Activated gamma-delta T cell treated with anti-CD3 and anti-CD28 coated beads, Interleukin-2, amount 50 U/mL, for 16 hours (primary cell): ENCODE measurements at places on chromosomes 7 and 10.

- no peak for DNase-seq
Measured at GRCh38 chr7:29770371-29770770, 35.9 kb upstream of the WIPF3 start.

GRCh38 chr10:71465551-71466252 is 69.0 kb downstream of the CDH23 start:
- DNase-seq: no peak

DNA sequence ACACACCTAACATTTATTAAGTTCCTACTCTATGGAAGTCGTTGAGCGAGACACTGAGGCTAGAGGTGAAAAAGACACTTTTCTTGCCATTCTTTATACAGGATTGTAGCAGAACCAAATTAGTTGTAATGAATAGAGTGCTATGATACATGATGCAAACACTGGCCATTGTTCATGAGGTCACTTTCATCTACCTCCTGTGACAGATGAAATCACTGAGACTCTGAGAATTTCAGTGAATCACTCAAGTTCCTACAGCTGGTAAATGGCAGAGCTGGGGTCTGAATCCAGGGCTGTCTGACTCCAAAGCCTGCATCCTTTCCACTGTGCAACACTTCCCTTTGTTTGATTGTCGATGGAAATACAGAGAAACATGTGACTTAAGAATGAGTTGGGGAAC is 657.6 kb downstream of the LRMDA start:
- no peak for DNase-seq

DNA sequence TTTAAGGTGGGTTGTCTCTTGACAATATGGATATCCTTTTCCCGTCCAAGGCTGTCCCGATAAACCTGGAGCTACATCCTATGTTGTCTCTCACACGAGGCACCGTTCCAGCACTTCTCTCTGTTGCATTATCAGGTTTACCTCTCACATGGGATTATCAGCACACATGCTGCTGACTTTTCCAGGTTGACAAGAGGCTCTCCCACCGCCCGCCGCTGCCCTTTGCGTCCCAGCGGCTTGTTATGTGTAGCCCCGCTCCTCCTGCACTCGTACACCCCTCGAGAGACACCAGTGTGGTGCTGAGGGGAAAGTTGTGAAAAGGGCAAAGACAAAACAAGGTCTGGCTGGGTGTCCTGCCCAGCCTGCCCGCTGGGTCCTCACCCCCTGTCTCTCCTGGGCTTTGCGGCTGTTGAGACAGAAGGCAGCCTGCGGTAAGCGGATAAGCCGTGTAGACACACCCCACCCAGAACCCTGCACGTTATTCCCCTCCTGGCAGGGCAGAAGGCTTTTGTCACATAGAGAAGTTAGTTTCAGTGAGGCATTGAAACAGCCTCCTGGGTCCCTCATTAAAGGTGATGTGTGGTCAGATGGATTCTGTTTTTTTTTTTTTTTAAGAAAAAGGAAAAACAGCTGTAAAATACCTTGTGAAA is 38.7 kb downstream of the UBE3C start:
- no peak for DNase-seq

- peak; percentile 24 for DNase-seq
Measured at GRCh38 chr10:33143160-33143728, 185.2 kb upstream of the ITGB1 start.

DNA sequence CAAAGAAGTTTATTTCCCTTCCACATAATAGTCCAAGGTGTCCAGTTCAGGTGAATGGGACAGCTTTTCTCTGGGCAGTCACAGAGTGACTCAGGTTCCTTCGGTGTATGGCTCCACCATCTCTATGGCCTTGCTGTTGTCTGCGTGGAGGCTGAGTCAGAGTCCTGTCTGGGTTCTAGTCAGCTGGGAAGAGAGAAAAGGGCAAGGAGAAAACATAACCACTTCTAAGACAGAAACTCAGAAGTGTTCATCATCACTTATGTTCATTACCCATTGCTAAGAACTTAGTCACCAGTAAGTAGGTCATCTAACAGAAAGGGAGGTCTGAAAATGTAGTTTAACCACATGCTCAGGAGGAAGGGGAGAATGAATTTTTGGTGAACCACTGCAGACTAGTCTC is 32.4 kb upstream of the CCDC7 start:
- DNase-seq: peak; percentile 7
